ENCODE measurements at places on chromosomes 12 and 14.

- no peak for DNase-seq
Observed at GRCh38 chr14:36916668-36917067, 255.0 kb downstream of the PAX9 start.

GRCh38 chr12:128408669-128409068 lies 141.7 kb downstream of the TMEM132C start:
- no peak for DNase-seq

DNA sequence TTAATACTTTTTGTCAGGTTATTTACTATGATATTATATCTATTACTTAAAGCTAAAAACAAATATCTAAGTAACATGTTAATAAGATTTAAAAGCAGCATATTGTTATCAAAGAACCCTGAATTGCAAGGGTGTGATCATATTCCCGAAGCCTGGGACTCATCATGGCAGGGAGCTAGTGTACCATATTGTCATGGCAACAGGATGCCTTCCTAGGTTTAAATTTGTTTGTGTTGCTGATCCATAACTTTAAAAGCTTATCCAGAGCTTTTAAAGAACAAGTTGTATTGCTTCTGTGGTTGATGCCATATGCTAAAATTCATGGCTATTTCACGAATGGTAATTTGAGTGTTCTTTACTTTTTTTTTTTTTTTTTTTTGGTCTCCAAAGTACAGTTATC lies 500.5 kb downstream of the NAV3 start:
- DNase-seq: no peak

GRCh38 chr12:1046727-1047126 lies 55.7 kb downstream of the ERC1 start:
- DNase-seq: no peak

- no peak for DNase-seq
Observed at GRCh38 chr14:79598339-79598738, 613.0 kb downstream of the DIO2 start.

- no peak for DNase-seq
Observed at GRCh38 chr12:42918443-42918842, 328.9 kb upstream of the PRICKLE1 start.

GRCh38 chr14:76257111-76257803 lies 105.5 kb downstream of the GPATCH2L start:
- no peak for DNase-seq

DNA sequence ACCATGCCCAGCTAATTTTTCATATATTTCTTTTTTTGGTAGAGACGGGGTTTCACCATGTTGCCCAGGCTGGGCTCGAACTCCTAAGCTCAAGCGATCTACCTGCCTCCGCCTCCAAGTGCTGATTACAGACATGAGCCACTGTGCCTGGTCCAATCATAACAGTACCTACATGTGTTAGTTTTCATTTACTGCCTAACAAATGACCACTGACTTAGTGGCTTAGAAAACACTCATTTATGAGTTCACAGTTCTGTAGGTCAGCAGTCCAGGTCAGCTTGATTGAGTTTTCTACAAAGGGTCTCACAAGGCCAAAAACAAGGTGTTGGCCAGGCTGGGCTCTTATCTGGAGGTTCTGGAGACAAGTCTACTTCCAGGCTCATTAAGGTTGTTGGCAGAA lies 60.6 kb downstream of the RNFT2 start:
- DNase-seq: no peak

GRCh38 chr14:24887623-24888304 lies 162.2 kb downstream of the STXBP6 start:
- DNase-seq: no peak

DNA sequence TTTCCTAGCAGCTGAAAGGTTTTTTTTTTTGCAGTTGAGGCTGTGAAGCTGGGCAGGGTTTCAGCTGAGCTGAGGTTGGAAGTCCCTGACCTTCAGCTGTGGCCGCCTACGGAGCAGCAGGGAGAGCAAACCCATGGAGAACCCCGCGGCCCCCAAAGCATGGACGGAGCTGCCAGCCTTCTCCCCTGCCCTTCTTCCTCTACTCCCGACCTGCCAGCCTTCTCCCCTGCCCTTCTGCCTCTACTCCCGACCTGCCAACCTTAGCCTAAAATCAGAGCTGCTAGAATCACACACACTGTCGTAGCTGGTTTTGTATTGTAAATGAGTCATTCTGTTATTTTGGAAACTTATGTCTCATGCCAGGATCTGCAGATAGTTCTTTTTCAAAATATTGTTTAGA lies 74.6 kb downstream of the PPP2R5C start:
- no peak for DNase-seq

DNA sequence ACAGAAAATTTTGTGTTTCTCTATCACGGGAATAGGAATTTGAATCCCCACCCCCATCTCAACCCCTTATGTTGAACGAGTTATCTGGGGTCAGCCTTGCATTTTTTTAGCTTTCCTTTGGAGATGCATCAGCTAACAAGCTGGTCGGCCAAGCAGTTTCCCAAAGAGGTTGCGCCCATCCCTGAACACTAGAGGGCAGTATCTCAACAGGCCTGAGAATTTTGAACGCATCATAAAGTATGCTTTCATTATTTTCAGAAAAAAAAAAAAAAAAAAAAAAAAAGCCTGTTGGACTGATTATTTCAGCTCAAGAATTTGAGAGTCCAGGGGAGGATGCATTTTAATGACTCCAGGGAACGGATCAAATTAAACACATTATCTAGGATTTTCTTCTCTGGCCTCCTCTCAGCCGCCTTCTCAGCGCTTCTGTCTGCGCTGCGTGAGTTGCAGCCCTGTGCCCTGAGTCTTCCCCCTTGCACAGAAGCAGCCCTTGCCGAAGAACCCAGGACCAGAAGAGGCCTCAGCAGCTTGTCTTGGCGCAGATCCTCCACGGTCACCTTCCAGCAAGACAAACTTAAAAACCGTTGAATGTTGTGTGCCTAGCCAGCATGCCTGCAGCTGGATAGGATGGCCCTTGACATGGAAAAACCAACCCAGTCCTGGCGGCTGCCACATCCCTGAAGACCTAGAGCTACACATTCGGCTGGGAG lies 76.6 kb upstream of the GZMB start:
- DNase-seq: peak; percentile 78

DNA sequence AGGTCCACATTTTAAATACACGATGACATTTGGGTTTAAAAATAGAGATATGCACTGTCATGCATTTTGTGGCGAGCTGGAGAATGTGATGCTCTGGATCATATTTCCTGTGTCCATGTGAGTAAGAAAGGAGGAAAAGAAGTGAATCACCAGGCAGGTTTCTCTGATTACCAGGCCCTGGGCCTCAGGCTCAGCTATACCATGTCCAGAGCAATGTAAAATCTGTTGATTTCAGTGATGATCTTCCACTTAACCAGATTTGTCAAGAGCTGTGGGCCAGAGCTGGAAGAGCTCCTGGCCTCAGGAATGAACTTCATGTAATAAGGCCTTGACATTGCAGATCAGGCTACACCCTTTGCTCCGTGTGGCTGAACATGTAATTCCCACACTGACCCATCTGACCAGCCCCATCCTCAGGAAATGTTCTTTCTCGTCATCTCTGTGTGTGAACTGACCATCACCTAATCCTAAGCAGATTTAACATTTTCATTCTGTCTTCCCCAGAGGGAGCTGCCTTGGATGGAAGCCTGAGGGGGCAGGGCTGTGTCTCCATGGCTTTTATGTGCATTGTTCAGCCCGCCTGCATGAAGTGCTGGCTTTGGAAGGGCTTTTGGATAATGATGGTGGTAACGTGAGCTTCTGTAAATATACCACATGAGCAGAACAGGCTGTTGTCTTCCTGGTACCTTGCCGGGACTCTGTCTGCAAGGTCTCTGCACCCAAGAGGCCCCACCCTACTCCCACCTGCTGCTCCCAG lies 54.5 kb downstream of the CRACR2A start:
- DNase-seq: no peak

- no peak for DNase-seq
Observed at GRCh38 chr12:44640427-44641190, 235.5 kb downstream of the NELL2 start.

- DNase-seq: no peak
Observed at GRCh38 chr14:105088812-105089745, 23.8 kb upstream of the GPR132 start.

DNA sequence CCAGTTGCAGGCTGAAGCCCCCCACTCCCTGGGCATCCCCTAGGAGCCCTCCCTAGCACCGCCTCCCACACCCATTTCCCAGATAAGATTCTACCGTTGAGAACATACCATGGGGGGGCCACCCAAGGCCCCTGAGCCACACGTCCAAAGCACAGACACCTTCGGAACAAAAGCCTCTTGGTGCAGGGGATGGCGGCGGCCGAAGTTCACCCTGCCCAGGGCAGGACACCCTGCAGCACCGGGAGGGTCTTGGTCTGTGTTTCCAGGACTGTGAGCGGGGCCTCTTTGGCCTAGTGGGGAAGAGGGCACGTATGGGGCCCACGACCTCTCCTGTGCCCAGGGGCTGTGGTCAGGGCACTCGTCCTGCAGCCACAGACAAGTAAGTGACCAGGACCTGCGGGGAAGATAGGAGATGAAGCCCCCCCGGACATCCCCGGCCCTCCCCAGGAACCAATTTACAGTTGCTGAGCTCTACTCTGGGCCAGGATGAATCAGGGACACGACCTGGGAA lies 154.3 kb upstream of the C14orf180 start:
- peak; percentile 45 for DNase-seq

- DNase-seq: no peak
Observed at GRCh38 chr14:34781242-34781641, 66.8 kb upstream of the CFL2 start.

- no peak for DNase-seq
Observed at GRCh38 chr14:55582746-55583145, 2.7 kb downstream of the KTN1 start.

Measured in activated CD8-positive, alpha-beta memory T cell treated with anti-CD3 and anti-CD28 coated beads for 24 hours (primary cell).